DMS153 (cell line): ENCODE measurements at places on chromosomes 5 and 9.

- peak; percentile 41 for DNase-seq
These were observed 39.2 kb upstream of the NEK6 start for GRCh38 chr9:124218438-124218982.

- DNase-seq = no peak
These were observed 1.4 kb downstream of the NDUFA8 start for GRCh38 chr9:122158202-122158601.

GRCh38 chr5:32753051-32753450 lies 41.9 kb downstream of the NPR3 start:
- no peak for DNase-seq

GRCh38 chr9:99003308-99003707 lies 59.6 kb downstream of the COL15A1 start:
- DNase-seq = no peak

DNA sequence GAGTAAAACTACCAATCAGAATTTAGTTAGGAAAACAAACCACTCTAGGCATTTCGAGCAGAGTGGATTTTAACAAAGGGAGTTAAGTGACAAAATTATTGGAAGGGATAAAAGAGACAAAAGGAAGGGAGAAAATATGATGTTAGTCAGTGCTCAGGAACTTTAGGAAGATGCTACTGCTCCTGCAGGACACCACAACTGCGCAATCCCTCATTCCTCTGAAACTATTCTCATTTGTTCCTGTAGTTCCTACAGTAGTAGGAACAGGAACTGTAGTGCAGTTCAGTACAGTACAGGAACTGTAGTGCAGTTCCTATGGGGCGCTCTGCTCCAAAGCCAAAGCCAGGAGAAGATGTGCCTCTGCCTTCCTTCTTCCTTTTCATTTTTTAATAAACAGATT lies 29.9 kb upstream of the MEGF10 start:
- DNase-seq = no peak

DNA sequence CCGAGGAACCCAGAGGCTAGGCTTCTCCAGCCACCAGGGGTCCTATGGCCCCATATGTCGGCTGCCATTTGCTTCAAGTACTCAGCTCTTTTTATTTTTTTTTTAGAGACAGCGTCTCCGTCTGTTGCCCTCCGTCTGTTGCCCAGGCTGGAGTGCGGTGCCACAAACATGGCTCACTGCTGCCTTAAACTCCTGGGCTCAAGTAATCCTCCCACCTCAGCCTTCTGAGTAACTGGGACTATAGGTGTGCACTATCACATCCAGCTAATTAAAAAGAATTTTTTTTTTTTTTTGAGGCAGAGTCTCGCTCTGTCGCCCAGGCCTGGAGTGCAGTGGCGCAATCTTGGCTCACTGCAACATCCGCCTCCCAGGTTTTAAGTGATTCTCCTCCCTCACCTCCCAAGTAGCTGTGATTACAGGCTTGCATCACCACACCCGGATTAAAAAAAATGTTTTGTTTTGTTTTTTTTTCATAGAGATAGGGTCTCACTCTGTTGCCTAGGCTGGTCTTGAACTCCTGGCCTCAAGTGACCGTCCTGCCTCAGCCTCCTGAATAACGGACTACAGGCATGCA lies 8.9 kb downstream of the CERCAM start:
- no peak for DNase-seq

DNA sequence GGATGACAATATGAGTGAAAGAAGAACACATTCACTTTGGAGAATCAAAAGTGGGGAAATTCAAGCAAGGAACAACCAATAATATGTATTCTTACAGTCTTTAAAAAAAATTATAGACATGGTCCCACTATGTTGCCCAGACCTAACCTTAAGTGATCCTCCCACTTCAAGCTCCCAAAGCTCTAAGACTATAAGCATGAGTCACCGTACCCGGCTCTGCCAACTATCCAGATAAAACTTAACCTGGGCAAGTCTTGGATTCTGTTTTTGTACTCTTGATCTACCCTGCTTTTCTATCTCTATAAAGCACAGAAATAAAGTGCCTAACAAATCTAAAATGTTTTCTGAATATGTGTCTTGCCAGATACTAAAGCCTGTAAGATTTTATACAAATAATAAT lies 30.9 kb downstream of the CEMIP2 start:
- DNase-seq = no peak

DNA sequence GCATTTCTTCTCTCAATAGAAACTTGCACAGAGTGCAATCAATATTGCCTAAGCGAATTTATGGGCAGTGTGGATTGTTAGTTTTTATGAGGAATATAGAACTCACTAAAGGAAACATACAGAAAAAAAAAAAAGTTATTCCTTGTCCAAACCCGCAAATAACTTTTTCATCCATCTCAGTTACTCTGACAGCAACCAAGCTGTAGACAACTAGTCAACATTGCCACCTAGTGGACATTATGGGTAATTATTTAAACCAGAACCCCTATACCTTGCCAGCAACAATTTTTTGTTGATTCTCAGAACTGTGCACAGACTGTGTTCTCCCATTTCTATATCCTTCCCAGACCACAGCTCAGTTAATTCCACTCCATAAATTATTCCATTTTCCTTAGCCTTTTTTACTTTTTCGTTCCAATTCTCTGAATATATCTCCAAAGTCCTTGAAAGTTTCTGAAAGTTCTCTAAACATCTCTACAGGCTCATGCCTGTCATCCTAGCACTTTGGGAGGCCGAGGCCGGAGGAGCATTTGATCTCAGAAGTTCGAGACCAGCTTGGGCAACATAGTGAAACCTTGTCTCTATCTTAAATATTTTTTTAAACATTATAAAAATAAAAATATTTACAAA lies 2.6 kb upstream of the AFAP1L1 start:
- DNase-seq = no peak

GRCh38 chr5:33308586-33308985 lies 132.2 kb upstream of the TARS1 start:
- DNase-seq = no peak

- no peak for DNase-seq
These were observed 145.7 kb upstream of the KLF4 start for GRCh38 chr9:107635101-107635802.

DNA sequence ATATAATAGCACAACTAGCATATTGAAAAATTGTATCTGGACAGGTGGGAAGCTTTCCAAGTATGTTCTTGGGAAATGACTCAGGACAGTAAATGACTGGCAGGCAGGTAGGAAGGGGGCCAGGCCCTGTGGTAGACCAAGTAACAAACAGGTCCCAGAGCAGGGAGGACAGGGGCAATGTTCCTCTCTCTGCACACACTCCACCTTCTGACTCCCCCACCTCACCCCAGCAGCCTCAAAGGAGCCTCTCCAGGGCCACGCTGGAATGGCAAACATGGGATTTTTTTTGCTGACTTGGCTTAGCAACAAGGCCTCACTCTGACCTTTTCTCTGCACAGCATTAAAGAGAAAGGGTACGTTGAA lies 31.1 kb upstream of the IQGAP2 start:
- no peak for DNase-seq

GRCh38 chr9:26406676-26407075 lies 485.9 kb downstream of the CAAP1 start:
- no peak for DNase-seq

- peak; percentile 14 for DNase-seq
These were observed 369.6 kb upstream of the GRAMD2B start for GRCh38 chr5:126053630-126054029.
